ENCODE measurements at places on chromosomes 3 and 15. TPM values are rescaled to one million over a fixed set of nuclear protein-coding genes. Genes with fewer than 3 reads are reported as not detected.

The RHCG gene
- not detected for total RNA-seq

The CLDN18 gene
- total RNA-seq: not detected

The GYG1 gene
- total RNA-seq: 29.4 TPM

The LMAN1L gene
- total RNA-seq: not detected

The PLCL2 gene
- total RNA-seq: 9.4 TPM
